Activated T-helper 2 cell treated with anti-CD3 and anti-CD28 coated beads, Interferon-gamma antibody, Interleukin-2, Interleukin-4, amounts not matched to agents 10 μg/mL and 5 μg/mL and 100 μg/mL, durations not matched to agents 14 hours and 24 hours and 36 hours (primary cell): ENCODE measurements at places on chromosomes 5 and 9.

DNA sequence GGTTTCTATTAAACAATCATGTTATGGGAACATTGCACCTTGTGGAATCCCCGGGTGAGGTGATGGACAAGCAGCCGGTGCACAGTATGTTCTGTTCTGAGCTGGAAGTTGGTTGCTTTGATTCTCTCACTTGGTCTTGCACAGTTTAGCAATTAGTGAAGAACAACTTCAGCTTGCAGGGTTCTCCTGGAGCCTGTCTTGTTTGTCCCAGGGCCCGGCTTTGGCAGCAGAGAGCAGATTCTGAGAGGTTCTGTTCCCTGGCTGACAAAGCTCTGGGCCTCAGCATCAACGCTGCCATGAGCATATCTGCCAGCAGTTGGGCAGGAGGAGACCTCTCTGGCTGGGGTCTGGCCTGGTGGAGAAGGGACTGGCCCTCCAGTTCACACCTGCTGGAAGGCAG is 16.9 kb downstream of the GADD45G start:
- H3K36me3 ChIP-seq = no peaks in the 10 kb centered on the region
- no peak for DNase-seq
- no peak overlapping the region for H3K27ac ChIP-seq
- H3K4me1 ChIP-seq = no peaks in the 10 kb centered on the region
- peaks cover 9% of the 10 kb centered on the region for H3K27me3 ChIP-seq

DNA sequence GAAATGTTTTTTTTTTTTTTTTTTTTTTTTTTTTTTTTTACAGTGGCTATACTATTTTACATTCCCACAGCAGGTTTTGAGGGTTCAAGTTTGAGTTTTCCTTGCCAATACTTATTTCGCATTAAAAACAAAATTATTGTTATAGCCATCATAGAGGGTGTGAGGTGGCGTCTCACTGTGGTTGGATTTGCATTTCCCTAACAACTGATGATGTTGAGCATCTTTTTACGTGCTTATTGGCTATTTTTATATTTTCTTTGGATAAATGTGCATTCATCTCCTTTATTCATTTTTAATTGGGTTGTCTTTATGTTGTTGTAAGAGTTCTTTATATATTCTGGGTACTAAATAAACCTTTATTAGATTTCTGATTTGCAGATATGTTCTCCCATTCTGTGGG is 18.9 kb upstream of the UBLCP1 start:
- peaks cover 25% of the 10 kb centered on the region for H3K4me1 ChIP-seq
- DNase-seq = no peak
- H3K36me3 ChIP-seq = no peaks in the 10 kb centered on the region
- H3K27ac ChIP-seq = no peak overlapping the region

DNA sequence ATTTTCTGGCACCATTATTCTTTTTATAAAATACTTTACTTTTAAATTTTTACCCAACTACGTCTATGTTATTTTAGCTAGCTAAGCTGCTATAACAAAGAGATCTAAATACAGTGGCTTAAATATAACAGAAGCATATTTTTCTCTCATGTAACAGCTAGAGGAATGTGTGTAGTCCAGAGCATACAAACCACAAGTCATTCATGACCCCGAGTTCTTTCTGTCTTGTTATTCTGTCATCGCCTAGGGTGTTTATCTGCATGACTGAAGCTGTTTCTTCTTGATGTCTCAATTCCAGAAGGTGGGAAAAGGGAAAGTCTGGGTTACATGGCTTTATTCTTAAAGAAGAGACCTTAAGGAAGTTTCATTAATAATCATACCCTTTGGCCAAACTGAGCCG is 136.9 kb upstream of the RFX3 start:
- no peak overlapping the region for H3K27ac ChIP-seq
- H3K4me3 ChIP-seq = no peak overlapping the region
- DNase-seq = no peak
- H3K27me3 ChIP-seq = no peaks in the 10 kb centered on the region

DNA sequence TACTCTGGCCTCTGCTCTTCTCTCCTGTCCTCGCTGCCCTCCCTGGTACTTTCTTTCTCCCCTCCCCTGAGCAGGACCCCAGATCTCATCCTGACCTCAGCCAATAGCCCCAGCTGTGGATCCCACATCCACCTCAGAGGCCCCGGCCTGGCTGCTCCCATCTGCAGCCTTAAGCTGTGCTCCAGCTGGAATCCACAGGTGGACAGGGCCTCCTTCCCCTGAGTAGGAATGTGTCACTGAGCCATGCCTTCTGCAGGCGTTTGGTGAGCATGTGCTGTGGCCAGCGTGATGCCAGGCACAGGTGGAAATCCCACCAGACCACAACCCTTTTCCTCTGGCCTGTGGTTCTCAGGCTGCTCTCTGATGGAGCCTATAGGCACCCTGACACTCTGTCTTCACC is 68.9 kb downstream of the C5orf15 start:
- H3K27me3 ChIP-seq = peaks cover 2% of the 10 kb centered on the region
- no peaks in the 10 kb centered on the region for H3K4me1 ChIP-seq
- H3K27ac ChIP-seq = no peak overlapping the region
- no peak overlapping the region for H3K4me3 ChIP-seq

GRCh38 chr5:35857606-35858205 is 1.0 kb downstream of the IL7R start:
- peaks cover 79% of the 10 kb centered on the region for H3K4me1 ChIP-seq
- DNase-seq = no peak
- H3K27ac ChIP-seq = peak overlapping the region; percentile 84
- no peaks in the 10 kb centered on the region for H3K27me3 ChIP-seq

- DNase-seq = no peak
- no peak overlapping the region for H3K27ac ChIP-seq
- H3K27me3 ChIP-seq = peaks cover 6% of the 10 kb centered on the region
- peaks cover 2% of the 10 kb centered on the region for H3K4me1 ChIP-seq
- H3K36me3 ChIP-seq = no peaks in the 10 kb centered on the region
Observed at GRCh38 chr9:129677456-129677855, 12.0 kb downstream of the PRRX2 start.

DNA sequence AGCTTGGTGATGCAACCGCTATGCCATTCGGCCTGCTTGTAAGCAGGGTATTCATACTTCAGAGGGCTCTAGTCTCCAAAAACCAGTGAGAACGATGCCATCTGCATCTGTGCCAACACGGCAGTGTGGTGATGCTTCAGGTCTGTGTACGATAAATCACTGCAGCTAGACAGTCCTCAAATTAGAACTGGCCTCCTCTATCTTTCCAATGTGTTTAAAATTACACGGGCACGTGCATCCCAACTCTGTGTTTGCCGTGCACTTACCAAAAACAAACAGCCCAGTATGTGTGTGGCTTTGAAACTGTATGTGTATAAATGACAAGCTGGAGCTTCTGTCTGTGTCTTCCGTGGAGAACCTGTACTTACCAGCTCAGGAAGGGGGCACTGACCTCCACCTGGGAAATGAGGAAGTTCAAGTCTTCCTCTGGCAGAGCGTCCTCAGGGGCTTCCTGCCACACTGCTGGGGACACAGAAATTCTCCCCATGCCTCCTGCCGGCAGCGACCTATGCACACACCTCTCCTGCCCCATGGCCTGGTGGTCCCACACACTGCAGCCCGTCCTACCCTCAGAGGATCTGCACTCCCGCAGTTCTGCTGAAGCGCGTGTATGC is 12.3 kb downstream of the MED10 start:
- no peak overlapping the region for H3K27ac ChIP-seq
- DNase-seq = no peak
- H3K4me1 ChIP-seq = peaks cover 2% of the 10 kb centered on the region
- peaks cover 52% of the 10 kb centered on the region for H3K36me3 ChIP-seq
- H3K4me3 ChIP-seq = no peak overlapping the region

DNA sequence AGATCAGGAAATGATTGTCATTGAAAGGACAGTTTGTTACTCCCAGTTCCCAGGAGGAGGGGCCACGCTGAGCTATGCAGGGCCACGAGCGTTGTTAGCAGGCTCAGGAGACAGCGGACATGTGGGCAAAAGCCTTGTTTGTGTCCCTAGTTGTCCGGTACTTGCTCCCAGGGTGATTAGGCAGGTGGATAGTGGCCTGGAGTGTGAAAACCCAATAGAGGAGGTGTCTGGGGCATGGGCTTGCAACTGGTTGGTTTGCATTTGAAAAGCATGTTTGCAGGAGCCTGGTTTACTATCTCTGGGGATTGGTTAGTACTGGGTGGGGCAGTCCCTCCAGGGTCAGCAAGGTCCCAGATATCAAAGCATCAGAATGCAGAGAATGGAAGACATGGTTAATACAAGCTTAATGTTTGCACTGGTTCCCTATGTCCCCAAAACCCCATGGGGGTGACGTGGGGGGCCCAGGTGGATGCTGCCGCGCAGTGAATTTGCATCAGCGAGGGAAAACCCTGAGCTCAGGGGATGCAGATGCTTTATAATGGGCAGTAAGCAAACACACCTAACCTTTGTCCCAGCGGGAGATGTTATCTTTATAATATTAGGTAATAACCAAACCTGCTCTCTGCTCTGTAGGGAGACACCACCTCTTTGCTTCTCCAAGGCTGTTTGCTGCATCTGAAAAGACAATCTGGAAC is 39.7 kb downstream of the ROPN1L start:
- H3K27me3 ChIP-seq = peaks cover under 1% of the 10 kb centered on the region
- no peaks in the 10 kb centered on the region for H3K36me3 ChIP-seq
- no peak overlapping the region for H3K27ac ChIP-seq
- no peak for DNase-seq

DNA sequence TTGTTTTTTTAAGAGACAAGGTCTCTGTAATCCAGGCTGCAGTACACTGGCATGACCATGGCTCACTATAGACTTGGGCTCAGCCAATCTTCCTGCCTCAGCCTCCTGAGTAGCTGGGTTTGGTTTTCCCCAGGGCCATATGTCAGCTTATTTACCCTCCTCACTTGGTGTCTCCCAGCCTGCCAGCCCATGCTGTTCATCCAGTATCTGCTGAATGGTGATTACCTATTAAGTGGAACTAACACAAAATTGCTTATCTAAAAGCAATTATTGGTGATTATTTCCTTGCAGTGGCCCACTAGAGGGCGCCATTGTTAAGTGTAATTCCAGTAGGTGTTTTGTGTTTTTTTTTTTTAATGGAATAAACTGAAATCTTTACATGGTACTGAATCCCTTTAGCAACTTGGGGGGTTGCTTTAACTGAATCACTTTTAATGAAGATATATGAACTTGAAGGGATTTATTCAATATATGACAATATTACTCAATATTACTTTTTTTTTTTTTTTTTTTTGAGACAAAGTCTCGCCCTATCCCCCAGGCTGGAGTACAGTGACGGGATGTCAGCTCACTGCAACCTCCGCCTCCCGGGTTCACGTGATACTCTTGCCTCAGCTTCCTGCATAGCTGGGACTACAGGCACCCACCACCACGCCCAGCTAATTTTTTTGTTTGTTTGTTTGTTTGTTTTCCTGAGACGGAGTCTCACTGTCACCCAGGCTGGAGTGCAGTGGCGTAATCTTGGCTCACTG is 13.8 kb downstream of the EXOSC2 start:
- no peak overlapping the region for H3K4me3 ChIP-seq
- H3K27ac ChIP-seq = no peak overlapping the region
- peaks cover 31% of the 10 kb centered on the region for H3K36me3 ChIP-seq
- peak; percentile 34 for DNase-seq
- H3K27me3 ChIP-seq = no peaks in the 10 kb centered on the region

GRCh38 chr9:35660966-35661415 is 2.9 kb downstream of the CCDC107 start:
- peak overlapping the region; percentile 26 for H3K4me3 ChIP-seq
- H3K27ac ChIP-seq = peak overlapping the region; percentile 24
- peaks cover 3% of the 10 kb centered on the region for H3K27me3 ChIP-seq
- DNase-seq = no peak
- peaks cover 38% of the 10 kb centered on the region for H3K36me3 ChIP-seq

DNA sequence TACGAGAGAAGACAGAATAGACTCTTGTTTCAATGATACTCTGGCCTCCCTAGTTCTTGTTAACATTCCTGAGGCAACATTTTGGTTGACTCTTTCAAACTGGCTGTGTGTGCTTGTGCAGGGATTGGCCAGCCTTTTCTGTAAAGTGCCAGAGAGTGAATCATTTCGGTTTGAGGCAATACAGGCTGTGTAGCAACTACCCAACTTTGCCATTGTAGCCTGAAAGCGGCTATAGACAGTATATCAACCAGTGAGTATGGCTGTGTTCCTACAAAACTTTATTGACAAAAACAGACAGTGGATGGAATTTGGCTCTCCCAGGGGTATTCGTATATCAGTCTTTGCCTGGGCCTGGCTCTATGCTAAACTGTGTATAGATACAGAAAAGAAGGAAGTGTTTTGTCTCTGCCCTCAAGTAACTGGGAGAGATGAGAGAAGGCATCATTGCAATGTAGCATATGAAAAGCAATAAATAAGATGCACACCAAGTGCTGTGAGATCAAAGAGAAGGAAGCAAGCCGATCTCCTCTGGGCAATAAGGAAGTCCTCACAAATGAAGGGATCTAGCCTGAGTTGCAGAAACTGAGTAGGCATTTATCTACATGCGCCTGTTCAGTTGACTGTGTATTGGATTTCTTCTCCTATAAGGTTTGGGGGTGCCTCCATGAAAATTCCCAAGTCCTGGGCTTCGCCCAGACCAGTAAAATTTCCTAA is 568.0 kb upstream of the KLF4 start:
- no peaks in the 10 kb centered on the region for H3K4me1 ChIP-seq
- DNase-seq = no peak
- no peak overlapping the region for H3K4me3 ChIP-seq
- no peak overlapping the region for H3K27ac ChIP-seq
- no peaks in the 10 kb centered on the region for H3K27me3 ChIP-seq

GRCh38 chr5:172509405-172509781 is 55.1 kb upstream of the SH3PXD2B start:
- DNase-seq = no peak
- H3K4me1 ChIP-seq = no peaks in the 10 kb centered on the region
- no peak overlapping the region for H3K4me3 ChIP-seq
- no peak overlapping the region for H3K27ac ChIP-seq

DNA sequence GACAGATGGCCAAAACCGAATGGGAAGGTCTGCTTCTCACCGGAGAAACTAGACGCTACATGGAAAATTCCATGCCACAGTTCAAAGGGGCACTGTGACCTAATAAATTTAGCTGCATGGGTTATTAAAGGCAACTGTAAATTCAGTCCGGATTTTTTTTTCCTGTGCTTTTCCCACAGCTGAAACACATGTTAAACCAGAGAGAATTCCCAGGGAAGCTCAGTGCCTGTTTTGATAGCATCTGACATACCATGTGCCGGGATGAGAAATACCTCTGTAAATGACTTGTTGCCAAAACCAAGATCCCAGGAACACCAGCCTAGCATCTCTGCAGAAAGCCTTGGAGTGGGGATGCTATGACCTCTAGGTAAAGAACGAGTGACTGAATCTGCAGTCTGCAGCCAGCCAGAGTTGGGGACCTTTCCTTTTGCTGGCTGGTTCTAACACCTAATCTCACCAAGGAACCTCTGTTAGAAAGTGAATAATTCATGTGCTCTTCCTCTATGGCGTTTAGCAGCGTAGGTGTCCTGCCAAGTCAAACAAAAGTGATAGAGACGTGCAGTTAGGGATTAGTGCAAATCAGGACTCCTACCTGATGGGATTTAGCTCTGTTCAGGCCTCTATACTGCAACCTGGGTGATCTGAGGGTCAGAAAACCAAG is 77.9 kb downstream of the SLIT3 start:
- H3K27ac ChIP-seq = no peak overlapping the region
- no peaks in the 10 kb centered on the region for H3K4me1 ChIP-seq
- no peak overlapping the region for H3K4me3 ChIP-seq
- no peak for DNase-seq
- no peaks in the 10 kb centered on the region for H3K36me3 ChIP-seq
